Fibroblast of skin of abdomen (primary cell): ENCODE measurements at places on chromosomes 11 and 22.

DNA sequence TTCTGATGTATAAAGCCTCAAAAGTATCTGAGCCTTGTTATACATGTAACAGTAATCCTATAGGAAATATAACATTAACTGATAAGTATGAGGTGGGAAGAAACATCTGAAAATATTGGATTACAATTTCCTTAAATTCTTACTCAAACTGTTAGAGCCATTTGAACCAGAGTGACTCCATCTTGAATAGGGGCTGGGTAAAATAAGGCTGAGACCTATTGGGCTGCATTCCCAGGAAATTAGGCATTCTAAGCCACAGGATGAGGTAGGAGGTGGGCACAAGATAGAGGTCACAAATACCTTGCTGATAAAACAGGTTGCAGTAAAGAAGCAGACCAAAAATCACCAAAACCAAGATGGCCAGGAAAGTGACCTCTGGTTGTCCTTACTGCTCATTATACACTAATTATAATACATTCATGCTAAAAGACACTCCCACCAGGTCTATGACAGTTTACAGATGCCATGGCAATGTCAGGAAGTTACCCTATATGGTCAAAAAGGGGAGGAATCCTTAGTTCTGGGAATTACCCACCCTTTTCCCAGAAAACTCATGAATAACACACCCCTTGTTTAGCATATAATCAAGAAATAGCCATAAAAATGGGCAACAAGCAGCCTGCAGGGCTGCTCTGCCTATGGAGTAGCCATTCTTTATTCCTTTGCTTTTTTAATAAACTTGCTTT is 114.9 kb downstream of the PGR start:
- no peak for DNase-seq

DNA sequence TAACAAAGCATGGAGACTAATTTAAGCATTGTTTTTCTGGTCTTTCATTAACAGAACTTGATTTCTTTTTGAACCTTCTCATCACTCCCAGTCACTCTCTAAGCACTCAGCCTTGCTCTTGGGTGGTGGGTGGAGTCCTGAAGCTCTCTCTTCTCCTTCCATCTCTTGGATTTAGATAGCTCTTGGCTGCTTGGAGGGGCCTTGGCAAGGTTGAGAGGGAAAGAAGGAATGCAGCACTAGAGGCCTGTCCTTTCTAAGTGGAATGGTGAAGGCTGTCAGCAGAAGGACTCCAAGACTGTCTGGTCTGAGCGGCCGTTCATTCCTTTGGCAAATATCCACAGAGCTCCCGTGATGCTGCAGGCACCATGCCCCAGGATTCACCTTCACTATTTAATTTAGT is 168.6 kb upstream of the E2F8 start:
- DNase-seq: no peak

DNA sequence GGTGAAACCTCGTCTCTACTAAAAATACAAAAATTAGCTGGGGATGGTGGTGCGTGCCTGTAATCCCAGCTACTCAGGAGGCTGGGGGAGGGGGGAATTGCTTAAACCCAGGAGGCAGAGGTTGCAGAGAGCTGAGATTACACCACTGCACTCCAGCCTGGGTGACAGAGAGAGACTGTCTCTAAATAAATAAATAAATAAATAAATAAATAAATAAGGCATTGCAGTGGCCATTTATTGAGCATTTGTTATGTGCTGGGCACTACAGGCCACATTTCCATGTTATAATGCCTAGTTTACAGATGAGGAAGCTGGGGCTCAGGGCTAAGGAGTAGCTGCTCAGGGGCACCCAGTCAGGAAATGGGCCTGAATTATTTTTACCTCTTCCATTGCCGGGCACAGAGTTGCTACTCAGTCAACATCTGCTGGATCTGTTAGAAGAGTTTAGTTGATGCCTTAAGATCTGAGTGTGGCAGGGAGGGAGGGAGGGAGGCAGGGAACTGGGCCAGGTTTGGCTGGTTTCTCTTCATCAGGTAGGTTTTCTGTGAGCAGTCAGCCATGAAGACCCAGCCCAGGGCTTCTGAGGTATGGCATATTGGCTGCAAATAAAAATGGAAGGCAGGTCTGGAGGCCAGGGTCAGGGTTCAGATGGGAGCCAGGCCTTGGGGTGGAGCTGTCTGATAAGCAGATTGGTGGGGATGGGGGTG is 5.6 kb downstream of the PVALB start:
- DNase-seq: no peak

GRCh38 chr11:2531277-2531986 is 86.6 kb downstream of the KCNQ1 start:
- DNase-seq: peak; percentile 34

GRCh38 chr22:33081686-33082590 is 23.8 kb upstream of the SYN3 start:
- no peak for DNase-seq
